ENCODE measurements at places on chromosomes 12 and 14. TPM values are rescaled to one million over a fixed set of nuclear protein-coding genes. Genes with fewer than 3 reads are reported as not detected.

GRCh38 chr14:61620130-61620946 is 75.0 kb upstream of the HIF1A start:
- DNase-seq = no peak

DNA sequence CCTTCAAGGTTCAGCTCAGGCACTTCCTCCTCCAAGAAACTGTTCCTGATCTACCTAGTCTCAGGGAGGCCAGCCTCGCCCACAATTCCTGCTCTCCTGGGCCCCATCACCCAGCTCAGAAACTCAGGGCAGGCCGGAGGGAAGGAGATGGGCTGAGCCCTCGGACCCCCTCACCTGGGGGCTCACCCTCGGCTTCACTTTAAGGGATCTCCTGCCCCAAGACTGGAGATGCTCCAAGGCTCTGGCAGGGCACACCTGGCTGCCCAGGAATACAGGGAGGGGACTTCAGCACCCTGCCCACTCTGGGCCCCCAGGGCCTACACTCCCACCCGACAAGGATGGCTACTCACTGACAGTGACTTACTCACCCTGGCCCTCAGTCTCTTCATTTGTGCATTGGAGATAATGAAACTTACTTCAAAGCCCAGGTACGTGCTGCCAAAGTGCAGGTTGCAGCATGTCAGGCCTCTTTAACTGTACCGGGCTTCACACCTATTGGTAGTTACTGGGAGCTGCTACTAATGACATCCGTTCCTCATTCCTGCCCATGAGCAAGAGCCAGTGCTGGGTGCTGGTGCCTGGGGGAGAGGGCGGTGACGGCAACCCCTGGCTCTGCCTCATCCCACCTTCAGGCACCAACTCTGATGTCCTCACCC is 21.0 kb upstream of the PPP1R13B start:
- DNase-seq = no peak

- no peak for DNase-seq
Measured at GRCh38 chr14:58981840-58982239, 206.6 kb upstream of the DAAM1 start.

- DNase-seq = no peak
Measured at GRCh38 chr12:94100211-94100627, 48.2 kb upstream of the PLXNC1 start.

GRCh38 chr14:20623798-20624197 is 17.7 kb downstream of the OR6S1 start:
- no peak for DNase-seq

DNA sequence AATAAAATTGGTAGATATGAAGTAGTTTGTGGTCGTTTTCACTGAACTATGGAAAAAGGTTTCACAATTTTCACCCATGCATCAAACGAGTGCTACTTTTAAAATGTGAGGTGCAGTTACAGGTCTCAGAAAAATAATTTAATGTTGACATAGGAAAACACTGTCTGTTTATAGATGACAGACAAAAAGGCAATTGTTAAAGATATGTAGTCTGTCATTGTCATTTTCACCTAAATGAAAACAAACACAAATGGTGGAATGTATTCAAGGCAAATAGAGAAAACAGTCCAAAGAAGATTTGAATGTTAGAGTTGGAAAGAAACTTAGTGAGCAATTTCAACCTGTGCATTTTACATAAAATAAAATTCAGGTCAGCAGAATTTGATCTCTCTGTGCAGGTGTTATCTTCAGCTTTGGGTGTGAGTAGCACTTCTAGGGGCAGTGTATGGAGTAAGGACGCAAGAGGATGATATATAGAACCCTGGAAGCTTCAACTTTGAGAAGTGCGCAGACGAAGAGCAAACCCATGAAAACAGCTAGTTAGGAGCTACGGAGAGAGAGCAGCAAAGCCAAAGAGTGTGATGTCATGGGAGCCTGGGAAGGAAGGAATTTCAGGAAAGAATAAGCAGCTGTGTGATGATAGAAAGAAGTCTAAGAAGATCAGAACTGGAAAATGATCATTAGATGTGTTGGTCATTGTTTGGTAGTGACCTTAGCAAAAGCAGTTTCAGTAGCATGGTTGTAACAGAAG is 6.2 kb downstream of the RERG start:
- DNase-seq = no peak

DNA sequence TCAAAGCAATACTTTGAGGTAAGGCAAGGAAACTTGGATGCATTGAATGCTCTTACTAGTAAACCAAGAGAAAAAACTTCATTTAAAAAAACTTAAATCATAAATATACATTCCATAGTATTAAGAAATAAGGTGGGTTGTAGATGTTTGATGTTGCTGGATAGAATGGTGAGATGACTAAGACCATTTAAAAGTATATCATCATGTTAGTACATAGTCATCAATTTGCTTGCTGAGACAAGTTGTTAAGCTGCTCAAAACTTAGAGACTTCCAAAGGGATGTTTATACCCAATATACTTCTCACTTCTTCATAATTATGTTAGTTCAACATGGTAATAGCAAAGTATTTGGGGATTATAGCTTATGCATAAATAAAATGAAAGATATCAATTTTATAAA is 675.5 kb upstream of the MGAT4C start:
- no peak for DNase-seq

ADSS1 gene
- 14.7 TPM for polyA plus RNA-seq

- DNase-seq = no peak
Measured at GRCh38 chr12:64800640-64801039, 23.8 kb upstream of the TBC1D30 start.

ARHGEF40 gene
- polyA plus RNA-seq = 71.6 TPM

DNA sequence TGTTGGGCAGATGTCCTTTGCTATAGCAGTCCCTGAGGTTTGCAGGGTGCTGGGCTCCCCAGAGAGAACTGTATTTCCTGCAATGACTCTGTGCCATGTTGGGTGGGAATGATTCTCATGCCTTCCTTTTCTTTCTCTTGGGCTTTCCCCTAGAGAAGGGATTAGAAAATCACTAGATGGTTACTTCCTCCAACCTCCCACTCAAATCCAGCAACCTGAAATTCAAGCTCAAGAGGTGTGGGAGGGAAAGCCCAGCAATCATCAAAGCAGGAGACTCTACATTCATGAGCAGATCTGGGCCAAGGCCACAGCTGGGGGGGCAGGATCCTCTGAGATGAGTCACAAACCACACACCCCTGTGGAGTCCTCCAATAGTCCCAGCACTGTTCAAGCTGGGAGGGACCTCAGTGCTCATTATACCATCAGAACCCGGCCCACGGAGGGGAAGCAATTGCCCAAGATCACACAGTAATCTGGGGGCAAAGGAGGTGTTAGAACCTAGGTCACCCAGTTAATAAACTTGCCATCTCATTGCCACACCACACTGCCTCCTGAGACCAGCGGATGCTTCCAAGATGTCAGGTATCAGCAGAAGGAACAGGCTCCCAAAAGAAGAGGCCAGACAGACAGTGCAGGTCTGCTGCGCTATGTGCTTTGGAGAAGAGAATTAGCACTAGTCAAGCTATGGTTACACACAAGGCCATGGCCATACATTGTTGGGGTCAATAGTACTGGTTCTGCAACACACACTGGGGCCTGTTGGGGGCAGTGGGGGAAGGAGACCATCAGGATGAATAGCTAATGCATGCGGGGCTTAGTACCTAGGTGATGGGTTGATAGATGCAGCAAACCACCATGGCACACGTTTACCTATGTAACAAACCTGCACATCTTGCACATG is 65.7 kb downstream of the TTC9 start:
- no peak for DNase-seq

DNA sequence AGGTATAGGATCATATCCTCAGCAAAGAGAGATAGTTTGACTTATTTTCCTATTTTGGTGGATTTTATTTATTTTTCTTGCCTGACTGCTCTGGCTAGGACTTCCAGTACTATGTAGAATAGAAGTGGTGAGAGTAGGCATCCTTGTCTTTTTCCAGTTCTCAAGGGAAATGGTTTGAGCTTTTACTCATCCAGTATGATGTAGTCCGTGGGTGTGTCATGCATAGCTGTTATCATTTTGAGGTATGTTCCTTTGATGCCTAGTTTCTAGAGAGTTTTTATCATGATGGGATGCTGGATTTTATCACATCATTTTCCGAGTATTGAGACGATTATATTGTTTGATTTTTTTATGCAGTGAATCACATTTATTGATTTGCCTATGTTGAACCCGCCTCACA is 97.2 kb downstream of the MGAT4C start:
- no peak for DNase-seq

KLHL33 gene
- 0.27 TPM for polyA plus RNA-seq
